ENCODE measurements at places on chromosomes 13 and 19.

DNA sequence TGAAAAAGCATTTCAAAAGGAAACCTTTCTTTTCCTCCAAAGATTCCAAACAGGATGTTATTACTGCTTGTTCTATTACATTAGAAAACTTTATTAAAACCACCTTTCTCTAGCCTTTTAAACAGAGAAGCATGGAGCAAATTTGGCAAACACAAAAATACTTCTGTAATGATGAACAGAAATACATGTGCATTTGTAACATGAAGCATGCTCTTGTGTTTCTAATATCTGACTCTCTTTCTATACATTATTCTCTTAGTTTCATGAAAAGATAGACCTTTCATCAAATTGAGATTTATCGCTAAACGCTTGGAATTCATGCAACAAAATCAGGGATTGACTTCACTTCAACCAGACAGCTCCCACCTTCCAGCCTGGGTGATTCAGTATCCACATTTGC, 152.8 kb upstream of the IRS2 start:
- DNase-seq: no peak

DNA sequence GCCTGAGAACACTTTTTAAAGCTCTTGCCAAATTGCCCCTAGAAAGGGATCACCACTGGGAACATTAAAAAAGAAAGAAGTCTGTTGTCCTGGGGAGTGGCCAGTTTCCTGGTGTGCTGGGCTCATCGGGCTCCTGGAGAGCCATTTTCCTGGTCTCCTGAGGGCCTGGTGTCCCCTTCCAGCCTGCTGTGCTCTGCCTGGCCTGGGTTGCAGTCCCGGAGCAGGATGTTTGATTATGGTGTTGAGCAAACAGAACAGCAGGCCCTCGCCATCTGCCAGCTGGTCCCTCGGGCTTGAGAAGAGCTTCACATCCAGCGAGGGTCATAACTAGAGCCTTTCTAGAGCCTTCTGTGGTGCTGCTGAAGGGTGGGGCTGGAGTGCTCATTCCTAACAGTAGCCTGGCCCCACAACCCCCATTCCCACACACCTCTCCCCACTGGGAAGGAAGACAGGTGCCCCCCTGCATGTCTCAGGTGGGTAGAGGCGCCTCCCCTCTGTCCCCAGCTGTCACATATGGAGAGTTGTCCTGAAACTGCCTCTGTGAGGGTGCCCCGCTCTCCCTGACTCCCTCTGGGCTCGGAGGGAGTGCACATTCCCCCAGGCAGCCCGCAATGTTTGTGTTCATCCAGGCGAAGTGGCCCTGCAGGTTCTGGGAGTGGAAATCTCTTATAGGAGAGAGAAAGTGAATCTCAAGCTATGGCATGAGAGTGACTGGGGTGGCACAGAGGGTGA, 151.1 kb downstream of the SIPA1L3 start:
- no peak for DNase-seq

GRCh38 chr13:30619731-30620130, 2.0 kb downstream of the USPL1 start:
- DNase-seq: peak; percentile 19

DNA sequence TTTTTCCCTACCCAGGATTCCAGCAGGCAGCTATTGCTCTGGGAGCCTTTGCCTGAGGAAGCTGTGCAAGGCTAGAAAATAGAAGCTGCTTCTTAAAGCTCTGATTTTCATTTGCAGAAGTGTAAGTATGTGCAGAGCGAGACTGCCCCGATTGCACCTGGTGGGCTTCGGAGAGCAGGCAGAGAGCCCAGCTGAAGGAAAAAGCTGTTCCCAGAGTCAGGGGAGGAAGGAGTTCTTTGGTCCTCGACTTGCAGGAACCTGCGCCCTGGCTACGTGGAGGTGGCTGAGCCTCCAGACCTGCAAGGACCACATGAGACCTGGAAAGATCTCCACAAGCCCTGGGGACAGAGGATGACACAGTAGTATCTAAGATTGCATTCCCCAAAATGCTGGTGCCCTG, 235.0 kb upstream of the ARGLU1 start:
- DNase-seq: no peak

DNA sequence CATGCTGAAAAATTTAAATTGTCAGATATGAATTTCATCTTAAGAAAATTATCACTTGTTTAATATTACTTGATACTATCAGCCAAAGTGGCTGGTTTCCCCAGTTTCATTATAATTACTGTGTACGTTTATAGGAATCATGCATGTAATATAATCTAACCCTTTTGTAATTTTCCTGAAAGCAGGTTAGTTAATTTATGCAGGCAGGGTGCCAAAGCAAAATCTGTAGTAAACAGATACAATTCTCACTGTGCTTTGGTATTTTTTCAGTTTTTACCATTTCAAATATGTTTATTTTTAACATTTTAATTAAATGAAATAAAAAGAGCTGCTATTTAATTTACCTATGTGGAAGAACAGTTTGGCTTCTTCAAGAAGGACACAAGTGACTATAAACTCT, 1227.5 kb upstream of the MIR17HG start:
- no peak for DNase-seq

DNA sequence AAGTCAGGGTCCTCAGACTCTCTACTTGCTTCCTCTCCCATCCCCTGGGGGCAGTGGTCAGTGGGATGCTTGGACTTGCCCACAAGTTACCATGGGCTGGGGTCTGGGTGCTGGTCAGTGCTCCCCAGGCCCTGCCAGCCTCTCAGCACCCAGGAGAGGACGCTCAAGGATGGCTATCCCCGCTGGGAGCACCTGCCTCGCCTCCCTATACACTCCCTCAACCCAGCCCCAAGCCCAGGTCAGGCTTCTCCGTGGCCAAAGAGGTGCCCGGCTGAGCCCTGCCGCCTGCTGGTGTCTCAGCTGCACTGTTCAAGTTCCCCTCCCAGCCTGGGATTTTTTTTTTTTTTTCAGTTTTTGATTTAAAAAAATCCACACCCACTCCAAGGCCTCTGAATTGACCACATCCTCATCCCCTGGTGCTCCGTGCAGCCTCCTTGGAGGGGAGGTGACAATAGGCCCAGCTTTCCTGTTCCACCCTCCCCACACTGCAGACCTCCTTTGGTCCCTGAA, 10.8 kb downstream of the F2RL3 start:
- DNase-seq: peak; percentile 62

GRCh38 chr13:41196011-41196410, 1.6 kb upstream of the KBTBD7 start:
- DNase-seq: no peak

GRCh38 chr13:113474179-113474578, 16.3 kb downstream of the DCUN1D2 start:
- peak; percentile 36 for DNase-seq

DNA sequence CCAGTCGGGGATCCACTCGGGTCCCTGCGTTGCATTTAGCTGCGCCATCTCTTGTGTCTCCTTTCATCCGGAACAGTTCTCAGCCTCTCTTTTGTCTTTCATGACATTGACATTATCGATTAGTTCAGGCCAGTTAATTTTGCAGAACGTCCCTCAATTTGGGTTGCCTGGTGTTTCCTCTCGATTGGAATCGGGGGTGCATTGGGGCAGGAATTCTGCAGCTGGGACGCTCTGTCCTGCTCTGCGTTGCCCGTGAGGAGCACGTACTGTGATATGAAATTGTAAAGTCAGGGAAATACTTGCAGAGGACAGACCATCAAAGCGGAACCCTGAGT, 22.4 kb downstream of the MARK4 start:
- DNase-seq: no peak

- peak; percentile 30 for DNase-seq
These were observed 508 bp downstream of the SLC15A1 start for GRCh38 chr13:98751861-98752466.

- DNase-seq: peak; percentile 68
These were observed 153.4 kb downstream of the DPF1 start for GRCh38 chr19:38070573-38070972.

DNA sequence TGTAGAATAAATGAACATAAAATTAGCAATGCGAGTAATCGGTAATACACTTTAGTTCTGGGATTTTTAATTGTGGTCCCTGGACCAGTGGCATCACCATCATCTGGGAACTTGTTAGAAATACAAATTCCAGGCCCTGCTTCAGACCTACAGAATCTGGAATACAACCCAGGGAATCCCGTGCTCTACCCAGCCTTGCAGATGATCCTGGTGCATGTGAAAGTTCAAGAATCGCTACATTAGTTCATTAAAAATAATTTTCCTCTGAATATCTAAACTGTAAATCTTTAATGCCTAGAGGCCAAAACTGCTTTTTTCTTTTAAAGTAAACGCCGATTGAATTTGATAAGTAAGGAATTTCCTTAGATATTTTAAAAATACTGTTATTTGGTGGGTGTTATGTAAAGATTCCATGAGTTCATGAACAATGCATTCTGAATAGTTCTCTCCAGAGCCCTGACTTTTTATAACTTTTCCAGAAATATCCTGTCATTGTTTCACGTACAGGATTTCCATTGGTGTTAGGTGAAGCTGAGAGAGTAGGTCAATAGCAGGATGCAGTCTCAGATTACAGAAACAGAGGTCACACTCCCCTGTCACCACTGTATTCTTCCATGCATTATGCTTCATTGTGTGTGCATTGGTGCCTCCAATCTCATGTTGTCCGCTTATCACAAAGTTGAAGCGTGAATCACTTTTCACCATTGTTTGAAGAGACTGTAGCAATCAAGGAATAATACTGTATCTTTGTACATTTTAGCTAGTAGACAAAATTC, 596.5 kb upstream of the KLF12 start:
- no peak for DNase-seq

GRCh38 chr19:54424201-54424600, 8.9 kb downstream of the TTYH1 start:
- DNase-seq: no peak

GRCh38 chr19:11444059-11444458, 8.6 kb downstream of the PRKCSH start:
- DNase-seq: no peak

Data from ELR (cell line).